Small intestine (tissue), 16 donors: ENCODE measurements at places on chromosomes 4 and X. TPM values are rescaled to one million over a fixed set of nuclear protein-coding genes. Genes with fewer than 3 reads are reported as not detected.

GRCh38 chrX:134727363-134727762, 69.1 kb upstream of the PLAC1 start:
- no peak overlapping the region for H3K27ac ChIP-seq
- no peaks in the 10 kb centered on the region for H3K4me1 ChIP-seq
- no peaks in the 10 kb centered on the region for H3K36me3 ChIP-seq
- H3K4me3 ChIP-seq: no peak overlapping the region
- H3K27me3 ChIP-seq: no peaks in the 10 kb centered on the region

- H3K27me3 ChIP-seq: no peaks in the 10 kb centered on the region
- H3K27ac ChIP-seq: no peak overlapping the region
- DNase-seq: peak; percentile 35
These were observed 34.0 kb upstream of the GNPDA2 start for GRCh38 chr4:44760142-44760898.

GRCh38 chrX:136493011-136493410, 4.4 kb upstream of the HTATSF1 start:
- no peaks in the 10 kb centered on the region for H3K4me1 ChIP-seq
- H3K36me3 ChIP-seq: no peaks in the 10 kb centered on the region
- no peak overlapping the region for H3K27ac ChIP-seq
- DNase-seq: no peak
- H3K27me3 ChIP-seq: no peaks in the 10 kb centered on the region

GRCh38 chrX:145631461-145631951, 186.1 kb upstream of the SLITRK2 start:
- H3K27me3 ChIP-seq: no peaks in the 10 kb centered on the region
- no peaks in the 10 kb centered on the region for H3K36me3 ChIP-seq
- no peaks in the 10 kb centered on the region for H3K4me1 ChIP-seq
- no peak overlapping the region for H3K27ac ChIP-seq

- no peaks in the 10 kb centered on the region for H3K4me1 ChIP-seq
- H3K36me3 ChIP-seq: peaks cover 8% of the 10 kb centered on the region
- no peak overlapping the region for H3K27ac ChIP-seq
These were observed 117.6 kb downstream of the FGF16 start for GRCh38 chrX:77564823-77565222.

The MGAT4D gene
- polyA plus RNA-seq: not detected
